ENCODE measurements at places on chromosomes 5 and 9.
A peak's percentile ranks its signal among the peaks of the same experiment; 100 is the strongest.

DNA sequence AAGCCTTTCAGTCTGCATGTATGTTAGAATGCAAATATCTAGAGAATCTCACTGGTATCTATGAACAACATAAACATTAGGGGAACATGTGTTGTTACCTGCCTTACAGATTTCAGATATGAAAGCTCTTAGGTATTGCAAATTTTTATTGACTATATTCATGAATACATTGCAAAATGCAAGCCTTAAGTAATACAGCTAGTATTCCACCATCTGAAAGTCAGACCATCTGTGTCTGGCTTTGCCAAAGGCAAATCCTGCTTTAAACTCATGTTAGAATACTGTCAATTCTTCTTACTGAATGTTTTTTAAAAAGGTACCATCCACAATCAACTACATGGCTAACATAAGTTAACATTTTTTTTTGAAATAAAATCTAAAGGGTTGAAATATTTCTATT is 215.6 kb downstream of the AP3B1 start:
- no peak for DNase-seq

DNA sequence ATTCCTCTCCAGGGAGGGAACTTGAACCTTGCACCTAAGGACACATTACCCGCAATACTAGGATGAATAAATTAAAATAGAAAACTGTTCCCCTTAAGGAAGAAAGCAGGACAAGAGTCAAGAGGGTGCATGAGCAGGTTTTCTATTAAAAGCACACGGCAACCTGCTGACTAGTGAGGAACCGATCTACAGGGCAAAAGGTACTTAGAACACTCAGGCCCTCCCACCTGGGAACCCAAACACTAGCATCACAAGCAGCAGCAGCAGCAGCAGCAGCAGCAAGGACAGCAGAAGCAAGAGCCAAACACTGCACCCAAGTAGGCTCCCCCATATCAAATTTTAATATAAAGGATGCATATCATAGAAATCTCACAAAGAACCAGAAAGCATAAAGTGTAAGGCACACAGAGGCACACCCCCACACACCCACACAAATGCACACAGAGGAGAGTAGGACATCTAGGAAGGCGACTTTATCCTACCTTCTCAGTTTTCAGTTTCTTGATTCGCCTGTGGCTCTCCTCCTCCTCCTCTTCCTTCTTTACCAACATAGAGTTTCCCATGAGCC is 2.8 kb downstream of the ZNF608 start:
- peak; percentile 23 for DNase-seq

- no peak for DNase-seq
Measured at GRCh38 chr9:26893030-26893676, 551 bp upstream of the CAAP1 start.

DNA sequence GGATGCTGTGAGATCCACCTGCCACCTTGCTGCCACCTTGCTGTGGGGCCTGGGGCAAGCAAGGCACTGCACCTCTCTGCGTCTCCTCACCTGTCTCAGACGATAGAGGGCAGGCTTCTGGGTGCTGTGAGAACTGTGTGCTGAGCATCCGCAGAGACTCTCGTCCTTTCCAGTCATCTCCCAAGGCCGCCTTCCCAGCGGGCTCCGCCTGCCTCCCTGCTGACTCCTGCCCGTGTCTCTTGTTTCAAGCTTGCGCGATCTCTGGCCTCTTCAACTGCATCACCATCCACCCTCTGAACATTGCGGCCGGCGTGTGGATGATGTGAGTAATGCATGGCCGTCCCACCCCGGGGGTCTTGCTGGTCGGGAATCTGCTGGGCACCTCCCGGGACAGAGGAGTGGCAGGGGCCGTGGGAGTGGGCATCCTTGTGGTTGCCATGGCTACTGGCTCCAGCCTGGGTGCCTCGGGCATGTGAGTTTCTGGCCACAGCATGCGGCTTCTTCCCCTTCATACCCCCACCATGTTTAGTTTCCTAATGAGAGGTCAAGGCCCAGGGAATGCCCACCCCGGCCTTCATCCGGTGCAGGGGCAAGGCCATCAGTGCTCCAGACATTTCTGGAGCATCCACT is 3.6 kb downstream of the CACFD1 start:
- no peak for DNase-seq

DNA sequence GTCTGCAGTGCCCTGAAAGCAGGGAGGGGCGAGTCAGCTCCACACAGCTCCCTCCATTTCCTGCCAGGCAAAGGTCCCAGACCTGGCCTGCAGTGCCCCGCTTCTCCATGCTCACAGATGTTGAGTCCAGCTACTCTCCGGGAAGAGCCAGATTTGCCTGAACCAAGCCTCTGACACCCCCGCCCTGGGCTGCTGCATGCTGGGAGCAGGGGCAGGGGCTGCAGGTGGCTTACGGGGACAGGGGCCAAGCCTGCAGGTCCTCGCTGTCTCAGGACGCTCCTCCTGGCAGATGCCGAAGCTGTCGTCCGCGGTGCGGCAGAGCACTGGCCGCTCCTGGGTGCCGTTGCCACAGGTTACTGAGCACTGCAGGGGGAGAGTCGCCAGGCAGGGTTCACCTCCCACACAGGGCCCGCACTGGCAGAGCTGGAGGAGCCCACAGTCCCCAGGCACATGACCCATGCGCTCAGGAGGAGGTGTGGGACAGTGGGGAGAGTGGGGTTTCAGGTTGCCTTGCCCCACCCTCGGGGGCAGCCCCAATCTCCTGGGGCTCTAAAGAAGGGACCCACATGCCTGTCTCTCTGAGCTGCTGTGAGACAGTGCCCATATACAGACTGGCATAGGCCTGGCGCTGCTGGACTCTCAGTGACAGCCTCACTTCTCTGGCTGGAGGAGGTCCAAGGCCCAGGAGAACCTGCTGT is 62.4 kb downstream of the ZNF354C start:
- no peak for DNase-seq

- no peak for DNase-seq
Measured at GRCh38 chr5:40939753-40940152, 30.5 kb downstream of the C7 start.

GRCh38 chr5:8059337-8059736 is 190.4 kb downstream of the MTRR start:
- no peak for DNase-seq

DNA sequence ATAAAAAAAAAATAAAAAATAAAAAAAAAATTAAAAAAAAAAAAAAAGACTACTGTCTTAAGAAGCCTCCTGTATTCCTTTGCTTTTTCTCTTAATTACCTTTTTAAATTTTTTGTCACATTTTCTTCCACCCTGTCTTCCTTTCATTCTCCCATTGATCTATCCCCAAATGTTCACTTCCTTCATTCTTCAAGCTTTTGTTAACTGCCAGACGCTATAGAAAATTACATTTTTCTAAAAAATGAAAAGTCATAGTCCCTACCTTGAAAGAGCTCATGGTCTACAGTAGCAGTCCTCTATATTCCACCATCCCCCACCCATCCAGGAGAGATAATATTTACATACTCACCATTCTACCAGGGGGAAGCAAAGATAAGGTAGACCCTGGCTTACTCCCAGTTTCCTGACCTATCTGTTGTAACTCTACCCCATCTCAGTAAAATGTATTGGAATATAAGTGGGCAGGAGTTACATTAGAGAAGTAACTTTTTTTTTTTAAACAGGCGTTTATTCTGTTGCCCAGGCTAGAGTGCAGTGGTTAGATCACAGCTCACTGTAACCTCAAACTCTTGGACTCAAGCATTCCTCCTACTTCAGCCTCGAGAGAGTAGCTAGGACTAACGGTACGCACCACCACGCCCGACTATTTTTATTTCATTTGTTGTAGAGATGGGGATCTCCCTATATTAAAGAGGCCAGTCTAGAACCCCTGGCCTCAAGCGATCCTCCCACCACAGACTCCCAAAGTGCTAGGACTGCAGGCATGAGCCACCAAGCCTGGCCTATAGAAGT is 3.8 kb upstream of the PRKAA1 start:
- no peak for DNase-seq

DNA sequence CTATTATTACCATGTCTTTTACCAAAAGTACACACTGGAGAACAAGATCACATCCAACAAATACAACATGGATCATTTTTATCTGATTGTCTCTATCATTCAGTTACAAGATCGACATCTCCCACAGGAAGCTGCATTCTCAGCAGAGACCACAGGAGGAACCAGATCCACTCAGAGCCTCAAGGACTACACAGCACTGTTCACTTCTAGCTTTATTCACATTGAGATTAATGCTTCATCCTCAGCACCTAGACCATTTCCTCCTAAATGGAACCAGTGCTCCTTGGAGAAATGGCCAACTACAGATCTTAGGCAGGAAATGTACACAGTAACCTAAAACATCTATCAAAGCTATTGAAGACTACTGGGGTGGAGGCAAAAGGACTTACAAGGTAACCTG is 13.3 kb upstream of the C5orf15 start:
- DNase-seq, result no peak

- no peak for DNase-seq
Measured at GRCh38 chr5:29963956-29964355, 1229.5 kb upstream of the CDH6 start.

GRCh38 chr5:45411971-45412612 is 284.1 kb downstream of the HCN1 start:
- DNase-seq, result peak; percentile 33

GRCh38 chr9:28832168-28832770 is 1259.0 kb upstream of the C9orf72 start:
- no peak for DNase-seq

DNA sequence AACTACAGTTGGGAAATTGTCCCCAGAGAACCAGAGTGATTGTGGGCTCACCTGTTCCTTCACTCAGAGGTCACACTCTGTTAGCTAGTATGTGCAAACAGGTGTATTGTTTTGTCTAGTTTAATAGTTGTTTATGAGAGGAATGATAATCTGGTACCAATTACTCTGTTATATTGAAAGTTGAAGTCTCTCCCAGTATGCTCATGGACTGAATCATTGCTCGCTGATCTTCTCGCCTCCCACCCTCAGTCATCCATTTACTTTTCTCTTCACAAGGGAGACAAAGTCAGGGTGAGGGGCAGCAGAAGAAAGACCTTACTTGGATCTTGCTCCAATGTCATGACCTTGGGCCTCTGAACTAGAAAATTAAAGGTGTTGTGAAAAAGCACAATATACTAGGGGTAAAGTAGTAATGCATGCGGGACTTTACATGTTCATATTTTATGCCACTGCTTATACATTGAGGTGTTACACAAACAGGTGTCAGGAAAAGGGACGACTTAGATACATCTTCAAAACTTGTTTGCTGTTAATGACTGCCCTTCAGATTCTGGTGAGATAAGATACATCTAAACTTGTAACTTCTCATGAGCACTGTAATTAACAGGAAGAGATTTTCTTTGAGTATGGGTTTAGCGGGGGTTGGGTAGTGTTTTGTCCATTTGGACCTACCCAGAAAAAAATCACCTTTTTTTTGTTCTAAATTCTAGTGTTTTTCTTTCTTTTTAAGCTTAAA is 36.9 kb downstream of the LNPEP start:
- no peak for DNase-seq

DNA sequence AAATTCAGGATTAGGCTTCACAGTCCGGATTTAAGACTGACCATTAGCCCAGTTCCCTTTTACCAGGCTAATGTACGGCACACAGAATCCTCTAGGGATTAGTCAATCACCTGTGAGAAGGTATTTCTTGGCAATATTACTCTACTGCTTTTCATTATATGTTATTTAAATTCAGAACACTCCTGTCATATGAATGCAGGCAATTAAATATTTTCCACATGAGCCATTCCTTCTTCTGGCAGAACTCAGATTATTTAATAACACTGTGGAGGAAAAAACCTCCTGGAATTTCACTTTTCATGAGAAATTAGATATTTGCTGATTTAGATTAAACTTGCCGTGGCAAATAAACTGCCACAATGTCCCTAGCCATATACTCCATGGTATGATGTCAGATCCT is 1357.5 kb upstream of the C9orf72 start:
- DNase-seq, result no peak

DNA sequence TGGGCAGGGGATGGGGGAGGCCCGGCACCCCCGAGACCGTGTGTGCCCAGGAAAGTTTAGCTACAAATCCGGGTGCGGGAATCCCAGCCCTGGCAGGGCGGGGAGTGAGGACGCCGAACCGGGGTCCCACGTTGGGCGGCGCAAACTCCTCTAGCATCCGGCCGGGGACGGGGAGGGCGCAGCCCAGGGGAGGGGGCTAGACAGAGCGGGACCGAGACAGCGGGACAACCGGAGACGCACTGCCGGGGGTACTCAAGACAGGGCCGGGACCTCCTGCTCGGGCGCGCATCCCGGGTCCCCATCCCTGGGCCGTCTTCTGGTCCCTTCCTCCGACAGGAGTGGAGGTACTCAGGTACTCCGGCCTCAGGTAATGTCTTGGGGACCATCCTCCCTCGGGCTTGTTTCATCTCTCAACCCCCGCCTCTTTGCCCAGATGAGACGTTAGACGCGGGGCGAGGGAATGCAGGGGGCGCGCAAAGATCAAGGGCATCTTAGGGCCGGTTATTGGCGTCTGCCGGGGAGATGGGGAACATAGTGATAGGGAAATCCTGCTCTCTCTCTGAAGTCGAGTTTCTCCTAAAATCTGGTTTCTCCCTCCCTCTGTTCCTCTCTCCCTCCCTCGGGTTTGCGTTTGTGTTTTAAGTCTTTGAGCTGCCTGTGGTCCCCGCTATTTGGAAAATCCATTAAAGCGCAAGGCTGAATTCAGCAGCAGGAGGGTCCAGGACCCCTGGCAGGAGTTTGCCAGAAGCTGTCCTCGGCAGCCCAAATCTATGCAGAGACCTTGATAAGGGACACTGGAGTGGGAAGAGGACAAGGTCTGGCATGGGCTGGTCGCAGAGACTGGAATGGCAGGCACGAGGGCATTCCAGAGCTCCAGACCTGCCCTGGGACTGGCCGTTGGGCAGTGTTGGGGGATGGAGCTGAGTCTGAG is 815 bp downstream of the PDZD2 start:
- DNase-seq, result no peak

DNA sequence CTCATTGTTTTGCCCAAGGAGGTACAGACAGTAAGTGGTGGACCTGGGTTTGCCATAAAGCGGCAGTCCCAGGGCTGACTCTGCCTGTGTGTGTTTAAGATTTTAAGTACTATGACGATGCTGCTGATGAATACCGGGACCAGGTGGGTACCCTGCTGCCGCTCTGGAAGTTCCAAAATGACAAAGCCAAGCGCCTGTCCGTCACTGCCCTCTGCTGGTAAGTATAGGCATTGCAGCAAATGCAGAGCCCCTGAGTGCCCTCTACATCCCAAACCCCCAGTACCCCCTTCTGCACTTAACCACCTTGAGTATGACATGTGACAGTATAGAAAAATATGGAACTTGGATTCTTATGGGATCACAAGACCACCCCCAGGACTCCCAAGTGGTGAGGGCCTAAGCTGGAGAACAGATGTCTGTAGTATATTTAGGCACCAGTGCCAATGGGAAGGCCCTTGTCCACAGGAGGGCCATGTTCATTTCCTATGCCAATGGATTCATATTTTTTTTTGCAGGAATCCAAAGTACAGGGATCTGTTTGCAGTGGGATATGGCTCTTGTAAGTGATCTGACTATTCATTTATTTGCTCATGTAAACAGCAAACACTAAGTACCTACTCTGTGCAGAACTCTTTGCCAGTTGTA is 22.0 kb downstream of the ENHO start:
- DNase-seq, result peak; percentile 27

GRCh38 chr9:118455788-118456187 is 751.6 kb downstream of the TLR4 start:
- DNase-seq, result peak; percentile 0

- no peak for DNase-seq
Measured at GRCh38 chr9:26567976-26568375, 324.6 kb downstream of the CAAP1 start.

All from fibroblast of lung (primary cell).